GM13977 (cell line): ENCODE measurements at places on chromosomes 13 and 19.

DNA sequence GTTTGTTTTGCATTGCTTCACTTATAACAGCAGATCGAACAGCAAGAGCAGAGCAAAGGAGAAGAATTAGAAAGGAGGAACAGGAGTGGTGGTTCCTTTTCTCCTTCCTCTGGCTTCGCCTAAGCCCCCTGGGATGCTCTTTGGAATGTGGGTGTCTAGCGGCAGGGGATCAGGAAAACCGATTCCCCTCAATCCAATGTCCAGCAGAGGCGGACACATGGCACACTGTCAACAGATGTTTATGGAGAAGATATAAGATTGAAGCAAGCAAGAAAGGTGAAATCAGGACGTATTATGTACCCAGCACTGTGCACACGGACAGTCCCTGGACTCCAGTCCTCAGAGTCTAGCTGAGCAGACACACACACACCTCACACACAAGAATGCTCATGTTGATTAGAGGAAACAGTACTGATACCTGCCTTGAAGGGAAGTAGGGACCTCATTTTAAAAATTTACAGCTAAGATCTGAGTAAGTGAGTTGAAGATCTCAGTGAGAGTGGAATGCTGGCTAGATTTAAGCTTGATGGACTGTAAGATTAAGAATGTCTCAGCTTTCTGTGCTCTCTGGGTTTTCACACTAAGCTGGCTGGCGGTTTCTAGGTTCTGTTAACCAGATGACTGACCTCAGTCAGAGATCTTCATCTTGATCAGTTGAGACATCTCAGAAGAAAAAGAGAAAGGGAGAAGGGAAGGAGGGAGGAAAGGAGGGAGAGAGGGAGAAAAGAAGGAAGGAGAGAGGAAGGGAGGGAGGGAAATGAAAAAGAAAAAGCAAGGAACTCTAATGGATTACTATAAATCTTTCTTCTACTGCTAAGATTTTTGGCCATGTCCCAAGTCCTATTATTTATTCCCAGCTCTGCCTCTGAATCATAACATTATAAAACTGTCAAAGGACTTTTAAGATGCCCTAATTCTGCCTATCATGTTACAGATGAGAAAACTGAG lies 44.8 kb downstream of the FLT1 start:
- DNase-seq, result no peak

- no peak for DNase-seq
Measured at GRCh38 chr19:52200044-52200443, 10.2 kb downstream of the PPP2R1A start.

DNA sequence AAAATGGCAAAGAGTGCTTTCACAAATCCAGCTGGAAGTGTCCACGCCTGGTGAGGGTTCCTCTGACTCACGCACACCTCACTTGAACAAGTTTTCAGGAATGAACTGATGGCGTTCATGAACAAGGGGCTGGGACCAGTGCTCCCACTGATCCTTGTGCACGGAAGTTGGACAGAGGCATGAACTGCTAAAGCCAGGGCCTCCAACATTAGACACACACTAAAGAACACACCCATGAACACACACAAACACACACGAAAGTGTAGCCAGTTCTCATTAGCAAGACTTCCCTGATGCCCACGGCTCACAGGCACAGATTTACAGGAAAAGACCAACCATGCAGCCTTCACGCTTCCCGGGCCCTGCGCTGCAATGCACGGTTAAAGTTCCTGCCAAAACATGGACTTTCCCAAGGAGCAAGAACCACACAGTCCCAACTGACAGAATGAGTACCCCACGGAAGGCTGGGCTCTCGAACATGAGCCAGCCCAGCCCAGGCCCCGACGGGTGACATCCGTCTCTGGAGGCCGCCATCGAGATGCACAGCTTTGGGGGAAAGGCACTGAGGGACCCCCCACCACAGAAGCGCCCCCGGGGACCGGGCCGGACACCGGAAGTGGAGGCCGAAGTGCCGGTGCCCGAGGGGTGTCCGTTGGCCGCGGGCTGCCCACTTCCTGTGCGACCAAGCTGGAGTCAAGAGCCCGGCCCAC lies 808 bp downstream of the DNMT1 start:
- no peak for DNase-seq

DNA sequence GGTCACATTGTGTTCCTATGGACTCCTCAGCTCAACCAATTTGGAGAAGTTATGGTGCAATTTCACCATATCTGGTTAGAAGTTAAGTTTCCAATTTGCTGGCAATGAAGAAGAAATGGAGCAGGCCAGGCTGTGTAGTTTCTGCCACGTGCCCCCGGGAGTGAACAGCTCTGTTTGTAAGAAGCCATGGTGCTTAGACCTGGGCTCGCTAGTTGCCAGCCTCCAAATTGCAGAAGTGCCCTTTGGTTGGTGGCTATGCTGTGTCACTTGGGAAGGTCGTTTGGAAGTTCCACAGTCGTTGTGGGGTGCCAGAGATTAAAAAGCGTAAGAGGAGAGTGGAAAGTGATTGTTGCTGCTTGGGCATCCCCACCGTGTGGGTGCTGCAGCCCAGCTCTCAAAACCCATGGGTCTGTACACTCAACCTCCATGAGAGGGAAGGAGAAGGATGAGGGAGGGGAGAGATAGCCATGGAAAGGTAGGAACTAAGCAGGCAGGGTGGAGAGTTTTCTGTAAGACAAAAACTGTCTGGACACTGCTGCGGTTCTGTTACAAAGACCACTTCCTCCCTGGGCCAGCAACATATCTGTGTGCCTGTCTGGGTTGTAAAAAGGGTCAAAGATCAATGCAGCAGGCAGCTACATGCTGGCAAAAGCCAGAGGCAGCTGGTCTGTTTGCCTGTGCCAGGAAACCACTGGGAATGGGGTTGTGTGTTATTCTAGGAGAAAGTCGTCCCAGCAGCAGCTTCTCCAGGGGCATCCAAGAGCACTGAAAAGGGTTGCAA lies 10.8 kb downstream of the ALOX5AP start:
- no peak for DNase-seq

DNA sequence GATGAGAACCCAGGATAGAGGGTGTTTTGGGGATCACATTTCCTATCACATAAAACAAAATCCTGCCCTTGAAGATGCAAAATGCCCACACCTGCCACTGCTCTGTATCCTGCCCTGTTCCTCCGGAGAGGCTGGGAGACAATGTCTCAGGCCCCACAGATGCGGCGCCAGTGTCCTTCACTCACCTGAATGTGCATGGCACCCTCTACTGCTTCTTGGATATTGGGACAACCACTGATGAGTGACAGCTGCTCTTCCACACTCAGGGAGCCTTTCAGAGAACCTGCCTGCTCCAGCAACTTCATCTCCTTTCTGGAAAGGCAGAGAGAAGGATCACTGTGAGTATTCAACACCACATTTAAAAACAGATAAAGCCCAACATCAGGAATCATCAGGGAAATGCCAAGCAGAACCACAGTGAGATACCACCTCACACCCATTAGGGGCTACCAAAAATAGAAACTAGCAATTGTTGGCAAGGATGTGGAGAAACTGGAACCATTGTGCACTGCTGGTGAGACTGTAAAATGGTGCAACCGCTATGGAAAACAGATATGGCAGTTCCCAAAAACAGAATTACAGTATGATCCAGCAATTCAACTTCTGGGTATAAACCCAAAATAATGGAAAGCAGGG lies 36.4 kb downstream of the CRYL1 start:
- DNase-seq, result peak; percentile 57

- no peak for DNase-seq
Measured at GRCh38 chr13:56687131-56687530, 453.6 kb upstream of the PRR20A start.

- DNase-seq, result no peak
Measured at GRCh38 chr19:5289060-5289990, 51.3 kb downstream of the PTPRS start.

- no peak for DNase-seq
Measured at GRCh38 chr13:95497381-95497807, 55.1 kb upstream of the CLDN10 start.

DNA sequence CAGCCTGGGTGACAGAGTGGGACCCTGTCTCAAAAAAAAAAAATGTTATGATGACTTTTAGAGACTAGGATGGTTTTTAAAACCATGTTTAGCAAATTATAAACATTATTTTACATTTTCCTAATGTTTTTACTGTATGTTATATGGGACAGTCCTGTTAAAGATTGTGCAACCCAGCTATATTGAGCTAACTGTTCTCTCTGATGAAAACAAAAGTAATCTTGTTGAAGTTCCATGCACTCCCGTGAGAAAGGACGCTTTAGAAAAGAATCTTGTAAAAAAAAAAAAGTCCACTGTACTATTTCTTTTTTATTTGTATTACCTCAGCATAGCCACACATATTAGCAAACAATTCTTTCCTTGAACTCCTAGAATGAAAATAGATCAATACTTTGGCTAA lies 451.2 kb downstream of the DCT start:
- no peak for DNase-seq

GRCh38 chr19:8592231-8593009 lies 15.2 kb upstream of the MYO1F start:
- no peak for DNase-seq

DNA sequence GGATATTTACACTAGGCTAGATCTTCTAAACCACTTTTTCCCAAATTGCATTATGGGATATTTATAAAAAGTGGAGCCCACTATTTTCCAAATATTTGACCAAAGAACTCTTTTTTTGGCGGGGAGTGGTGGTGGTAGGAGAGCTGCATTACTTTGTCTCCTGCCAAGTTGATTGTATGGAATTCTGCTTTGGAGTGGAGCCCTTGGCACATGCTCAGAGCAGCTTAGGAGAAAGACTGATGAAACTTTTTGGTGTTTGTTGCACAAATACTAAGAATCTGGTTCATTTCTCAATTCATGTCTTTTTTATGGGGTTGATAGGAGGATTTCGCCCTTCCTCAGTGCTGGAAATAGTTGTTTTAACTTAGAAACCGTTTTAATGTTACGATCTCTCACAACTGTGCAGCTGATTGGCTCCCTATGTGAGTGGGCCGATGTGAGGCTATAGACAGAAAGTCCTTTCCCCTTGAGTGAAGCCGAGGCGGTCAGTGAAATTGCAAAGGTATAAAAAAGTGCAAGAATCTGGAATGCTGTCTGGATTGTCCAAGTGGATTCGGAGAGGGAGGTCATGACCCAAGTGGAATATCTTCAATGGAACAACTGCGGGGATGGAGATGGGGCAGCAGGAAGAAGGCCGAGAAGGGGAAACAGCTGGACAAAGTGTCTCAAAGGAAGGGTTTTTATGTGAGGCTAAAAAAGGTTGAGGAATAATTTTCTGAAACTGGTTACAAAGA lies 415.9 kb downstream of the FGF9 start:
- no peak for DNase-seq

DNA sequence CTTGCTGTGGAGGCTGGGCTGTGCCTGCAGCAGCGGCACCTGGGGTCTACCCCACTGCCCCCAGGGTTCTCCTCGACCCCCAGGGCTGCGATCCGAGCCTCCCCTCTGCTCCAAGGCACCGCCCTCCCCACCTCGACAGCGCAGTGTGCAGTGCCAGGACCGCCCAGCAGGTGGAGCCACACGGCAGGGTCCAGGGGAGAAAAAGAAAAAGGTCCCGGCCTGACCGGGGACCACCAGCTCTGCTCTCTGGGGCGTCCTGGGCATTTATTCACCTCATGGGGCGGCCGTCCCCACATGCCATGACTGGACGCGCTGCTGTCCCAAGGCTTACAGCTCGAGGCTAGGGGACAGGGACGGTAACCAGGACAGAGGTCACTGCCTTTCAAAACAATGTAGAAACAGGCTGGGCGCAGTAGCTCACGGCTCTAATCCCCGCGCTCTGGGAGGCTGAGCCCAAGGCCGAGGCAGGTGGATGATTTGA lies 10.6 kb downstream of the REXO1 start:
- peak; percentile 87 for DNase-seq

DNA sequence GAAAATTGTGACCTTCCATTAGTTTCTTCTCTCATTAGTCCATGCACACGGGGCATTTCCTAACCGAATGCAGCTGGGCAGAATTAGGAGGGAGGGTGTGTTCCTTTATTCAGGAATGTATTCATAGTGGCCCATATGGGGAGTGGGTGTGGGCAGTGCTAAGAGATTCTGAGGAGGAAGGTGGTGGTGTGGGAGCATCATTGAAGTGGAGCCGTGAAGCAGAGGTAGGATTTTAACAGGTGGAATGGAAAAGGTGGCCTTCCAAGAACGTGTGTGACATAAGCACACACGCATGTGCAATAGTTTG lies 134.2 kb downstream of the MTUS2 start:
- no peak for DNase-seq

DNA sequence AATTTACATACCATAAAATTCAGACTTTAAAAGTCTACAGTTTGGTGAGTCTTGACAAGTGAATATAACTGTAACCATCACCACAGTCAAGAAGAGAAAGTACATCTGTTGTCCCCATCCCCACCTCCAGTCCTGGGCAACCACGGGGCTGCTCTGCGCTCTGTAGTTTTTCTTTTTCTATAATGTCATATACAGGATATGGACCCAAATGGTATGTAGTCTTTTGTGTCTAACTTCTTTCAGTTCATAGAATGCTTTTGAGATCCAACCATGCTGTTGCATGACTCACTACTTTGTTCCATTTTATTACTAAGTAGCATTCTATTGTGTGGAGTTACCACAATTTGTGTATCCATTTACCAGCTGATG lies 103.9 kb downstream of the DOCK9 start:
- no peak for DNase-seq

DNA sequence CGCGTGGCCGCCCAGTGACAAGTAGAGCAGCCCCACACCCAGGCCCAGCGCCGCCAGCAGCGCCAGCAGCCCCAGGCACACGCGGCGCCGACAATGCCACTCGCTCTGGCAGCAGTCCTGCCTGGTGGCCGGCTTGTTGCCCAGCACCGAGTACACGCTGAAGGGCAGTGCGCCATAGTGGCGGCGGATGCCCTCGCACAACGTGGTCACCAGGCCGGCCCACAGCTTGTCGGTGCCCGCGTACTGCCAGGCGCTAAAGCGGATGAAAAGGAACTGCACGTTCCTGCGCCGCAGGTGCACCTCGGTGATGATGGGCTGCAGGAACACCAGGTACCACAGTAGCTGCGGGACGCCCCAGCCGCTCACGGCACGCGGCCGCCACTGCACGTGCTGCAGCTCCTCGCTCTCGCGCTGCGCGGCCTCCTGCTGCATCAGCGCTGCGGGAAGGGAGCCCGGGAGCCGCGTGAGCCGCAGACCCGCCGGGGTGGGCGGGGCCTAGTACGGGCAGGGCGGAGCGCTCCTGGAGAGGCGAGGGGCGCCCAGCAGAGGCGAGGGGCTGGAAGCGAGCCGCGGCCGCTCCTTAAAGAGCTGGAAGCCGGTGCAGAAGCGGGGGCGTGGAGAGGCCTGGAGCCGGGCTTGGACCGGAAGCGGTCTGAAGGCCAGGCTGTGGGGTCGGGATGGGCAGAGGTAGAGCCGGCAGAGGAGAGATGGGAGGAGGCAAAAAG lies 7.3 kb downstream of the NKPD1 start:
- peak; percentile 54 for DNase-seq

DNA sequence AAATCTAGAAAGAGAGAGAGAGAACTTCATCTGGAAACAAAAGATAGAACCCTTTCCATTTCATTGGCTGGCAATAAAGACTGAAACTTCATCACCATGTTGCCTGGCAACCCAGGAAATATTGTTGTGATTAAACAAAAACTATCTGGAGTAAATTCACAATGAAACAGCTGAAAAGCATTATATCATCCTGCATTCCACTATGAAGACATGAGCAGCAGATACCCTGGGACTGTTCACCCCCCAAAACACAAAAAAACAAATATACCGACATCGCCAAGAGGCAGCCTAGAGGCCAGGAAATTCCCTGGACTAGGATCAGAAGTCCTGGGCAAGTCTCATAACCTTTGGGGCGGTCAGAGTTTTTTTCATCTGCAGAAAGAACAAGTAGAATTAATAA lies 158.3 kb downstream of the FOXO1 start:
- DNase-seq, result no peak
